ENCODE measurements at places on chromosomes 7 and 10.

DNA sequence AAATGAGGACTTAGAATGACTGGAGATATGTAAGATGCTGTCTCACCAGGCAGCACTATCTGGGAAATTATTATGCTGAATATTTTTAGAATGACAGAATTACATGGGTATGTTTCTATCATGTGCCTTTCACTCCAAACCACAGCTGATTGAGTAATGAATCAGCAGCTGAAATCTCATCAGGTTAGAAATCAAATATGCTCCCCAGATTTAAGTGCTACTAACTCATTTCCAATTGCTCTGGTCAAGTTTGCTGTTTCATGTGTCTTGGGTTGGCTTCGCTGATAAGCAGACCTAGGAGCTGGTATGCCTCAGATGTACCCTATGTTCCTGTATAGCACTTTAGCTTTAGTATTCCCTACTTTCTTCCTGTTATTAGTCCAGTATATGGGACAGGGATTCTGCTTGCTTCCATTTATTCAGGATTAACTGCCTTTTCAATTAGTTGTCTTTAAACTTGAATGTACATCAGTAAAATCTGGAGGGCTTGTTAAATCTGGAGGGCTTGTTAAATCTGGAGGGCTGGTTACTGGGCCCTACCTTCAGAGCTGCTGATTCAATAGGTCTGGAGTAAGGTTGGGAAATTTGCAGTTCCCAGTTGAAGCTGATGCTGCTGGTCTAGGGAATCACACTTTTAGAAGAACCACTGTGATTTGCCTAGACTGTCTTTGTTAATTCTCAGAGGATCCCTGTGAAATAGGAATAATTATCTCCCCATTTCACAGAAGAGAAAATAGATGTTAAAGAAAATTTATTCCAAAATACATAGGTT is 172.9 kb downstream of the DKK1 start:
- no peak for DNase-seq

- DNase-seq, result no peak
These were observed 304.7 kb upstream of the GRM3 start for GRCh38 chr7:86339051-86339450.

DNA sequence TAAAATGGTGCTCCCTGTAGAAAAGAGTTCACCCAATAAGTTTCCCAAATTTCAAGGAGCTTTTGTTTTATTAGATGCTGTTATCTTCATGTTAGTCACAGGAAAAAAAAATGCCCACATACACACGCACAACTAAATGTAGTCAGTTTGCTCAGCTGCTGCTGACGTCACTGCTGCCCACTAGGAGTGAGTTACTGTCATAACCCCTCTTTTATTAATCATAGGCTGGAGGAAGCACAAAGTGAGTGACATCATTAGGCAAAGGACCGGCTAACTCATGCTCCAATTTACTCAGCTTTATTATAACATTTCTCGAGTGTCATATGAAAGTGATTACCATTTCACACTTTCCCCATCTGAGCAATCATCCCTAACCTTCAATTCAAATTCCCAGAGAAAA is 6.7 kb upstream of the INHBA start:
- DNase-seq, result no peak

DNA sequence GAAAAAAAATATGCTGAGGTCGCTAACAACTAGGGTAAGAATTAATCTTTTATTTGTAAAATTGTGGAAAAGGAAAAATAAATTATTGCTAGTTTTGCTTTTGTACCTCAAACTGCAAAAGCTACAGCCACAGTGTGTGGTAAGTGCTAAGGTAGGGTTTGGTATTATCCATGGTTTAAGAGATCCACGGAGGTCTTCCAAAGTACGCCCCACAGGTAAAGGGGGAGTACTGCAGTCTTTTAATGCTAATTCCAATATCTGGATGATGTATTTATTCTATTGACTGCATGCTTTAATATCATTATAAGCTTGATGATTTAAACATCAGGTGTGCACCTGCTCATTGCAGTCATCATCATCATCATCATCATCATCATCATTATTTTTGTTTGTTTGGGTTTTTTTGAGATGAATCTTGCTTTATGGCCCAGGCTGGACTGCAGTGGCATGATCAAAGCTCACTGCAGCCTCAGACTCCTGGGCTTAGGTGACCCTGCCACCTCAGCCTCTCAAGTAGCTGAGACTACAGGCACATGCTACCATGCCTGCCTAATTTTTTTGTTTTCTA is 38.4 kb upstream of the BMS1 start:
- no peak for DNase-seq

DNA sequence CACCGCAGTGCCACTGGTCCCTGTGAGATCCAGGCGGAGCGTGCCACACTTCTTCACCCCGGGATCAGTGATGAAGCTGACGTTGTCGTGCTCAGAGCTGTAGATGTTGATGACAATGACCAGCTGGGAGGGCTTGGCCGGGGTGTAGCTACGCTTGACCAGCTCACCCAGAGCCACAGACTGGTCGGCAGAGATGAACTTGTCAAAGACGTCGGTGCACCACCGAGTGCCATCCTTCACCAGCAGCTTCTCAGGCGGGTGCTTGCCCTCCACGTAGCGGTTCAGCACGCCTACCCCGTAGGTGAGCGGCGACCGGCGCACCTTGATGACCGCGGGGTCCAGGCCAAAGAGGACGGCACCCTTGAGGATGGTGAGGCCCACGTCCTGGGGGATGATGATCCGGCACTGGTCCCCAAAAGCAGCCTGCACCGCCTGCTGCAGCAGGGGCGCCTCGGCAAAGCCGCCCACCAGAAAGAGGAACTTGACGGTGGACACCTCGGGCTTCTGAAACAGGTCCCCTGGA is 54.2 kb downstream of the PNLIPRP2 start:
- no peak for DNase-seq

Data from stimulated activated CD8-positive, alpha-beta memory T cell treated with anti-CD3 and anti-CD28 coated beads, Interleukin-2, amount 100 ng/mL, for 1 hour (primary cell).